GM18507 (cell line): ENCODE measurements at places on chromosomes 4 and X.

- DNase-seq, result no peak
Measured at GRCh38 chr4:78298618-78299017, 241.5 kb downstream of the FRAS1 start.

GRCh38 chrX:109624641-109625616 is at the start of gene KCNE5:
TSS of gene KCNE5 (minus strand) at chrX:109625172. CDS start at chrX:109625020, 152 bp downstream.
- DNase-seq, result no peak

DNA sequence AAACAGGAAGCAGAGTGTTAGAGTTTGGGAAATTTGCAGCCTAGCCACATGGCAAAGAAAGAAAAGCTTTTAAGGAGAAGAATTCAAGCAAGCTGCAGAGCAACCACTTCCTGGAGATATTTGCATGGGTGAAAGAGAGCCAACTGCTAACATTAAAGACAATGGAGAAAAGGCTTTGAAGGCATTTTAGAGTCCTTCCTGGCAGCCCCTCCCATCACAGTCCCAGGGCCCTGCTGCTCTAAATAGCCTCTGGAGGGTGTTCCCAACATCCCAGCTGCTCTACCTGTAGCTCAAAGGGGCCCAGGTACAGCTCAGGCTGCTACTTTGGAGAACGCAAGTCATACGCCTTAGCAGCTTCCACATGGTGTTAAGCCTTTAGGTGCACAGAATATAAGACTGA is 235.9 kb upstream of the FMR1 start:
- DNase-seq, result no peak

DNA sequence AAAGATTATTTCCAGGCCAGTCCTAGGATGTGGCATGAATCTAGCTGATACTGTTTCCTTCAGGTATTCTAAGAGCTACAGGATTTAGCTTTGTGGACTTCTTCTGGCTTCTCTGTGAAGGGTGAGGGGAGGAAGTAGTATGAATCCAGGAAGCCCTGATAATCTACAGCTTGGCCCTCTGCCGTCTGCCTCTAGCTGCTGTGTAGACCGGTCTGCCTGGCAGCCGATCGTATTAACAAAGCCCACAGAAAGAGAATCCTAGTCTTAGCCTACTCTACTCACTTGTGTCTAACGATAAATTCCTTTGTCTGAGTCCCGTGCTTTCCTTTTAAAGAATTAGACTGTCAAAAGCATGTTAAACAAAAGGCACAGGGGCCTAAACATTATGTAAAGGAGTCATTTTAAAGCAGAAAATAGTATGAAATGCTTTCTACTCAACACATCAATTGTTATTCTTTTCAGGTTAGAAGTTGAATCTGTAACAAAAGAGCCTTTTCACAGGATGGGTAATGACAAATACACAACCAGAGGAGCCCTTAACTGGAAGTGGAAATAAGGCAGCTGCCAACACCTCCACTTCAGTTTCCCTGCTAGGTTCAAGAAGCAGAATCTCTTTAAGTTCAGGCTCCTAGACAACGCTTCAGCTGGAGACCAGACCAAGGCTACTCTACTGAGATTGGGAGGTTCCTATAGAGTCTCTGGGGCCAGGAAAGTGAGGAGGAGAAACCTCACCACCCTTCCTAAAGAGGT is 48.9 kb upstream of the UCP1 start:
- no peak for DNase-seq

- DNase-seq, result no peak
Measured at GRCh38 chr4:73012673-73013072, 56.8 kb downstream of the COX18 start.

GRCh38 chr4:137474711-137475301 is 57.5 kb downstream of the PCDH18 start:
- no peak for DNase-seq

DNA sequence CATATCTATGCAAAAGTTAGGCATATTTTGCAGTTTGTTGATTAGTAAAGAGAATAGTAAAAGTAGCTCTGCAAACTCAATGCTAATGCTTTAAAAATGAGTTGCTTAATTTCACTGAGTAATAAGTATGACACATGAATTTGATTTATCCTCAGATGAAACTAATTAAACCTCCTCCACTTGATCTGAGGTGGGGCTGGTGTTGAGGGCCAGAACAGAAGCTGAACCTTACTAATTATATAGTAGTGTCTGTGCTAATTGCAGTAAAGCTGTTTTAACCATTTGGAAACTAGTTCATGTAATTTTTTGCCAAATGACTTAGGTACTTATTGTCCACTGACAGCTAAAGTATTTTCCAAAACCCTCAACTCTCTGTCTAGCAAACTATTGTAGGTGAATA is 7.7 kb upstream of the PGAM4 start:
- DNase-seq, result no peak

GRCh38 chr4:17492876-17493275 is 19.0 kb downstream of the QDPR start:
- DNase-seq, result no peak
